ENCODE measurements at places on chromosomes 5 and 9.

DNA sequence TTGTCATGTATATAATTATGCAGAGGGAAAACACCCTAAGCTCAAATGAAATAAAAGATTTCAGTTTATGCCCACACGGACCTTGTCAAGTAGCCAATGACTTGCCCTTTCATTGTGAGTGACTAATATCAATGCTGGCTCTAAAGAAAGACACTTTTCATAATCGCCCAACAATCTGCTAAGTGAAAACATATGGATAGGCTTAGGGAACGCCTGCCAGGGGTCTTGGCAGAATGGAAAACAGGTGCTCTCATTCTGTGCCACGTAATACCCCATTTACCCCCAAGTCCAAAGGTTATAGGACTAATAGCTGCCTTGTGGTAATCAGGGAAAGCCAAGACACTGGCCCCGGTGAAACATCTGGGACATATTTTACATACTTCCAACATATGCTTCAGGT lies 157.7 kb downstream of the SLF1 start:
- DNase-seq = peak; percentile 22

DNA sequence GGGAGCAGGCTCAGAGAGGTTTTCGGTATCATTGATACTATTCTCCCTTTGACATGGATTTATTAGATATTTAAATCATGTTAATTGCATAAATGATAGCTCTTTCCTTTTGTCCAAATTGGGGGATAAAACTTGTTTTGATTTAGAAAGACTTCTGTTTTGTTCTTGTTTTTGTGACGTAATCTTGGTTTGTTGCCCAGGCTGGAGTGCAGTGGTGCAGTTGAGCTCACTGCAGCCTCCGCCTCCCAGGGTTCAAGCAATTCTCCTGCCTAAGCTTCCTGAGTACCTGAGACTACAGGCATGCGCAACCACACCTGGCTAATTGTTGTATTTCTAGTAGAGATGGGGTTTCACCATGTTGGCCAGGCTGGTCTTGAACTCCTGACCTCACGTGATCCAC lies 7.1 kb downstream of the MAT2B start:
- DNase-seq = no peak

DNA sequence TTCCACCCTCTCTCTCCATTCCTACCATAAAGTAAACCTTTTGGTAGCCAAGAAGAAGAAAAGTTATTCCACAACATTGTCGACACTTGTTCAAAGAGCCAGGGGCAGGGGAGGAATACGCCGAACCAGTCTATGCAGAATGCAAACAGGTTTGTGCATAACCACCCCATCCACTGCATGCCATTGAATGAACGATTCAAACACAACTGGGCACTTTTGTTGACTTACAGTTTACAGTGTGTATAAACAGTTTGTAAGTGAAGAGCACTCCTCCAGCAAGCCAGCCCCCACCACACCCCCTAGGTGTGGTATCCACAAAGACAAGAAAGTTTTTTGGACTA lies 6.8 kb upstream of the S1PR3 start:
- no peak for DNase-seq

DNA sequence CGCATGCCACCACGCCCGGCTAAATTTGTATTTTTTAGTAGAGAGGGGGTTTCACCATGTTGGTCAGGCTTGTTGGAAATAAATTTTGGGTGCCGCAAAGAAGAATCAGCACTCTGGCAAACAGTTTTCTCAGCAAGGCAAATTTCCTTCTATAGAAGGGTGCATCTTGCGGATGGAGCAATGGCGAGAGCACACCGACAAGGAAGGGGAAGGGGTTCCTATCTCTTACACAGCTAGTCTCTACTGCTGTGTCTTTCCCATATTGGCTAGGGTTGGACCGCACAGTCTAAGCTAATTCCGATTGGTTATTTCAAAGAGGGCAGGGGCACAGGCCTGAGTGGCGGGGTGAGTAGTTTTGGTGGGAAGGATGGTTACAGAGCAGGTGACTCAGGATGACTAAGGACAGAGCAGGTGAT lies 707 bp downstream of the GTF3C5 start:
- no peak for DNase-seq

- no peak for DNase-seq
Observed at GRCh38 chr5:176816043-176816745, 5.8 kb downstream of the UNC5A start.

GRCh38 chr9:79687131-79687447 lies 115.3 kb downstream of the TLE4 start:
- DNase-seq = no peak

DNA sequence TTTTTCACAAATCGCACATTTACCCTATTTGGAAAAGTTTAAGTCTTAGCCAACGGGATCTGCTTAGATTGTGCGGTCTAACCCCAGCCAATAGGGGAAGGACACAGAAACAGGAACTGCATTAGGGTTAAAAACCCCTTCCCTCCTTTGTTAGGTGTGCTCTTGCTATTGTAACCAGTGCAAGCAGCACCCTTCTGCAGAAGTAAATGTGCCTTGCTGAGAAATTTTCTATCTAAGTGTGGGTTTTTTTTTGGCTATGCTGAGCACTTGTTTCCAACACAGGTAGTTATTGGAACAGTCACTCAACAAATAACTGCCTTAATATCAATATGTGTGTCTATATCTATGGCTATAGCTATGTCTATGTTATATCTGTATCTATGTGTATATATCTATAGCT lies 190.0 kb downstream of the TRIM32 start:
- no peak for DNase-seq

DNA sequence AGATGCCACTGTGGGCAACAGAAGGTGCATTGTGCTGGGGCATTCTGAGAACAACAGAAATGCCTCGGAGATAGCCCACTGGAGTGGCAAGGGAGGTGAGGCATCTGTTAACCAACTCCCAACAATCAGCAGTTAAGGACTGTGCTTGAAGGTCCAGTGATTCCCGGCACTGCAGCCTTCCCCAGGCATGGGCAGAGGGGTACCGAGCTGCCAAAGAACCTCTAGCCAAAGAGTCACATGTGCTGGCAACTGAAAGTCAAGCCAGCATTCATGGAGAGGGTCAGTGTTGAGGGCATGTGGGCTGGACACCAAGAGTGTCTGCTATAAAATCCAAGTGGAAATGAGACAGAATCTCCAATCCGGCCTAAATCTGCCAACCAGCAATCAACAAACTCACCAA lies 149.6 kb downstream of the ASTN2 start:
- peak; percentile 95 for DNase-seq

DNA sequence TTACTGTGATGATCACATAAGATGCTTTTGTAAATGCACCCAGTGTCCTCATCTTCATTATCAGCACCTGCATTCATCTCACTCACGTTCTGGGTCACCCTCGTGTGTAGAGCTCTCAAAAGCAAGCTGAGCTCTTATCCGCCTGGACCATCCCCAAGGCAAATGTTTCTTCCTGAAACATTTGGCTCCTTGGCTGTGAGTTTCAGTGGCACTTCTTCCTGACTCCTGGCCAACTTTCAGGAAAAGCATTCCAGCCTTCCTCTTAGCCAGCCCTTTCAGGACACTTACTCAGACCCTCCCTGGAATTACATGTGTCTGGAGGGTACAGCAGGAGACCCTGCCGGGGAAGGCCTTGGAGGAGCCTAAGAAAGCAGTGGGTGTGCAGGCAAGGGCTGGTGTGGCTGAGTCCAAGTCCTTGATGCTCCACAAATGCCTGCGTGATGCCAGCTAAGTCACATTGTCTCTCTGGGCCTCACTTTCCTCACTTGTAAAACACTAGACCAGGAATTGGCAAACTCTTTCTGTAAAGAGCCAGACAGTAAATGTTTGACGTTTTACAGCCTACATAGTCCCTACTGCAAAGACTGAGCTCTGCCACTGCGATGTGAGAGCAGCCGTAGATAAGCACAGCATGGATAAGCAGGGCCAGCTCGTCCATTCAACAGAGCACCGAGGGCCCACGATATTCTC lies 72.1 kb downstream of the PDE6A start:
- no peak for DNase-seq

DNA sequence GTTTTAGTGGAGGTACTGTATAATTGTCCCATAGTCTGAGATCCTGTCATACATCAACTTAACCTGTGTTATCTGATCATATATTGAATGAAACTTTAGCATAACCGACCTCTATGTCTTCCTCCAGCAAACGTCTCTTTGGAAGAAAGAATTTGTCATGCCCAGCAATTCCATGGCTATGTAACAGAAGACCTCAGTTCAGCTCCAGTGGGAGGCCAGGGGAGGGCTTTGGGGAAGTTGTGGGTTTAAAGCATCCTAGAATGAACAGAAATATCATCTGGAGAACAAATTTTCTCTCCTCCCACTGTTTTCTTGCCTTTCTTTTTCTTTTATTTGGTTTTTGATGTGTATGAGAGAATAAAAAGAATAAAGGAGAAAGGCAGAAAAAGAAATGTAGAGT lies 164.5 kb downstream of the GAS1 start:
- DNase-seq = no peak

DNA sequence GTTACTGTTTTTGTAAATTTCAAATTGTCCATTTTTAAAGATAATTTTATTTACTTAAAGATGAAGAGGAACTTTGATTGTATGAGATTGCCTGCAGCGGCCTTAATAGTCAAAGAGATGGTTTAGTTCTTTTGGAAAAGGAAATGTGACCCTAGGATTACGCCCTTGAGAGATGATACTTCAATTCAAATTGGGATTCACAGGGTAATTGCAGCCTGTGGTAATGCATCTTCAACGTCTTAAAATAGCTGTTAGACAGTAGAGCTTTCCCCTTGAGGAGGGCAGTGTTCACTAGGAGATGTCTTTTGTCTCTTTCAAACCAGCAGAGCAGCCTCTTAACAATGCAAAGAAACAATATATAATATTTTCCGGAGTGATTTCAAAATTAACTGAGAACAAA lies 127.1 kb downstream of the TAF11L14 start:
- DNase-seq = no peak

DNA sequence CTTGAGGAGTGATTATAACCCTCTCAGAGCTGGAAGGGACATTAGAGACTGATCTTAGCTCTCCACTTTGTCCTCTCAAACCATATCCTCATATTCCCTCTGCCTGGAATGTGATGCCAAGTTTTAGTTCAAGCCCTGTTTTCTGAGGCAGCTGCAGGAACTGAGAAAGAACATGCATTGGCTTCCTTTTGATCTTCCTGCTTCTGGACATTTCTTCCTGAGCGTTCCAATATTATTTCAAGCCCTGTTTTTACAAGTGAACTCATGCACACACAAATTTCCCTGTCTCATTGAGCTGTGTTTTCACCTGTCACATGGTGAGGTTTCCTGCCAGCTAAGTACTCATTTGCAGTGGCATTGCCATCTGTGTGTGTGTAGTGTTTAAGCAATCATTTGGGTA lies 17.0 kb downstream of the FOCAD start:
- peak; percentile 77 for DNase-seq

DNA sequence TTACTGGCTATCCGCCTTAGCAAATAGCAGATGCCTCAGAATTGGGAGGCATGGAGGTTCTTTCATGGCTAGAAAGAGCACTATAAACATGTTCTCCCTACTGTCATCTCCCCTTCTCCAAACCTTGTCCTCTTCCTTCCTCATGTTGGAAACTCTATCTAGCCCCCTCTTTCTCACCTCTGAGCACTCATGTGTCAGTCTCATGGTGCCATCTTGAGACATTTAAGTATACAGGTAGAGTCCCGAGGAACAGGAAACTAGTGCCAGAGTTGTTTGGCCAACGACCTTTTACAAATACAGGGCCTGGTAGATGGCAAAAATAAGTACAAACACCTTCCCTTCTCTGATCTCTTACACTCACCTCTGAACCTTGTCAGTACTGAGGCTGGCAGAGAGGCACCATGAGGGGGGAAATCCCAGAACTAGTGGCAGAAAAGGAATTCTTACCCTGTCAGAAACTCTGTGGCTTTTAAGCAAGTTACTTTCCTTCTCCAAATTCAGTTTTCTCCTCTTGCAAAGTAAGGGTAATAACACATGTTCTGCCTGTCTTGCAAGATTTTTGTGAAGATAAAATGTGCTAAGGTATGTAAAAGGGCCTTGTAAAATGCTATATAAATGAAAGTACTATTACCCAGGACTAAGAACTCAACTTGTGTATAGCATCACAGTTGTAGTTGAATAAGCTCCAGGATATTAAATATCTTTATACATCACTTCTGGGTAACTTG lies 94.1 kb upstream of the SNX2 start:
- no peak for DNase-seq

GRCh38 chr5:137896560-137896959 lies 7.3 kb downstream of the PKD2L2 start:
- DNase-seq = no peak

GRCh38 chr5:163424836-163425235 lies 12.6 kb upstream of the CCNG1 start:
- DNase-seq = no peak

- no peak for DNase-seq
Observed at GRCh38 chr5:158470764-158471534, 612.0 kb upstream of the CLINT1 start.

DNA sequence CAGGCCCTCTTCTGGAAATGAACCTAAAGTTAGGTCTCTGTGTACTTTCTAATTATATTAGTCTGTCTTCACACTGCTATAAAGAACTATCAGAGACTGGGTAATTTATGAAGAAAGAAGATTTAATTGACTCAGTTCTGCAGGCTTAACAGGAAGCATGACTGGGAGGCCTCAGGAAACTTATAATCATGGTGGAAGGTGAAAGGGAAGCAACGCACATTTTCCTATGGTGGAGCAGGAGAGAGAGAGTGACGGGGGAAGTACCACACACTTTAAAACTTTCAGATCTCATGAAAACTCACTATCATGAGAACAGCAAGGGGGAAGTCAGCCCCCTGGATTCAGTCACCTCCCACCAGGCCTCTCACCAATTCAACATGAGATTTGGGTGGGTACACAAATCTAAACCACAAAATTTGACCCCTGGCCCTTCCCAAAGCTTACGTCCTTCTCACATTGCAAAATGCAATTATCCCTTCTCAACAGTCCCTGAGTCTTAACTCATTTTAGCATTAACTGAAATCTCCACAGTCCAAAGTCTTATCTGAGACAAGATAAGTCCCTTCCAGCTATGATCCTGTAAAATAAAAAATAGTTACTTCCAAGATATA lies 40.7 kb downstream of the TRIP13 start:
- no peak for DNase-seq

DNA sequence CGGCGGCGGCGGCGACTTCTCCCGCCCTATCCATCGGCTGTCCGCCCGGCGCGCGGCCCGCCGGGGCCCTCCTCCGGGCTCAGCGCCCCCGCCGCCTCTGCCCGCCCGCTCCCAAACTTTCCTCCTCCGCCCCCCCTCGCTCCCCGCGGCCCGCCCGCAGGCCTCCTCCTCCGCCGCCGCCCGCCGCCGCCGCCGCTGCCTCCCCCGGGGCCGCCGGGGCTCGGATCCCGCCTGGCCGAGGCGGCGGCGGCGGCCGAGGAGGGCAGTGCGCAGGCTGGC lies 460 bp upstream of the PBX3 start:
- DNase-seq = no peak

GRCh38 chr9:127181315-127181580 lies 58.8 kb upstream of the ANGPTL2 start:
- DNase-seq = no peak

GRCh38 chr5:140327589-140327988 lies 18.8 kb downstream of the HBEGF start:
- no peak for DNase-seq

Data from cerebellar cortex (tissue), 1 donor.